ENCODE measurements at places on chromosomes 13 and 19.

- no peak for DNase-seq
Observed at GRCh38 chr19:6446452-6446851, 12.9 kb upstream of the SLC25A41 start.

GRCh38 chr19:40139533-40140287 lies 49.0 kb upstream of the ZNF780A start:
- DNase-seq = no peak

DNA sequence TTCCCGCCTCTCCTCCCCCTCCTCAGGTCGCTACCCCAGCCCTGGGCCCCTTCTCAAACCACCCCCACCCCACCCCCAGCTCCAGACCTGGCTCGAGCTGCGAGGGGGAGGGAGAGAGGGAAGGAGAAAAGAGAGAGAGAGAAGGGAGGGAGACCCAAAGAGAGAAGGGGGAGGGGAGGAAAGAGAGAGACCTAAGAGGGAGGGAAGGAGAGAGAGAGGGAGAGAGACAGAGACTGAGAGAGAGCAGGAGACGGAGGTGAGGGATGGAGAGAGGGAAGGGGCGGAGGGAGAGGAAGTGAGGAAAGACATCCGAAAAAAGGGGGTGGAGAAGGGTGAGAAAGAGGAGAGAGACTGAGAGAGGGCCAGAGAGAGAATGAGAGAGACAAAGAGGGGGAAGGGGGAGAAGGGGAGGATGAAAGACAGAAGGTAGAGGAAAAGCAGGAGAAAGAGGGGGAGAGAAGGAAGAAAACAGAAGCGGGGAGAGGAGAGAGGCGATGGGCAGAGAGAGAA lies 2.0 kb upstream of the SPACA6 start:
- DNase-seq = no peak

DNA sequence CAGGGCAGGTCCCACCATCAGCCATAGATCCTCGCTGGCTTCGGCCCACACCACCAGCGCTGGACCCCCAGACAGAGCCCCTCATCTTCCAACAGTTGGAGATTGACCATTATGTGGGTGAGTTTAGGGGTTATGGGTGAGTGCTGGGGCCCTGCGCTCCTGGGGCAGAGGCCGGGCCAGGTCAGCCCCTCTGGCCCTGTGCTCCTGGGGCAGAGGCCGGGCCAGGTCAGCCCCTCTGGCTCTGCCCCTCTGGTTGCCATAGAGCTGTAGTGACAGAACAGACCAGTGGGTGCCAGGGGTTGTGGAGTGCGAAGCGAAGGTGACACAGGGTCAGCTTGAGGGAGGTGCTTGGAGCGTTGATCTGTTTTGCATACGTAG lies 15.2 kb downstream of the POLD1 start:
- no peak for DNase-seq

GRCh38 chr13:77353995-77354394 lies 27.1 kb upstream of the MYCBP2 start:
- no peak for DNase-seq

DNA sequence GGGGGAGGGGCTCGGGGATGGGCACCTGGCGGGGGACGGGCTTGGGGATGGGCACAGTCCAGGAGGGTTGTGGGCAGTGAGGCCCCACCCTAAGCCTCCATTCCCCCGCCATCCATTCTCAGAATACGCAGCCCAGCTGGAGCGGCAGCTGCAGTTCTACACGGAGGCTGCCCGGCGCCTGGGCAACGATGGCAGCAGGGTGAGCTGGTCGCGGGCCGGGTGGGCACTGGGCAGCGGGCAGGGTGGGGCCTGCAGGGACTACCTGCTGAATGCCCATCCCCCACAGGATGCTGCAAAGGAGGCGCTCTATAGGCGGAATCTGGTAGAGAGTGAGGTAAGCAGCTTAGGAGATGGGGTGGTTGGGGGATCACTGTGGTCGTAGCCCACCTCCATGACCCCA lies 8.3 kb downstream of the PODNL1 start:
- DNase-seq = no peak

- no peak for DNase-seq
Observed at GRCh38 chr19:40768869-40769268, 6.5 kb upstream of the MIA start.

DNA sequence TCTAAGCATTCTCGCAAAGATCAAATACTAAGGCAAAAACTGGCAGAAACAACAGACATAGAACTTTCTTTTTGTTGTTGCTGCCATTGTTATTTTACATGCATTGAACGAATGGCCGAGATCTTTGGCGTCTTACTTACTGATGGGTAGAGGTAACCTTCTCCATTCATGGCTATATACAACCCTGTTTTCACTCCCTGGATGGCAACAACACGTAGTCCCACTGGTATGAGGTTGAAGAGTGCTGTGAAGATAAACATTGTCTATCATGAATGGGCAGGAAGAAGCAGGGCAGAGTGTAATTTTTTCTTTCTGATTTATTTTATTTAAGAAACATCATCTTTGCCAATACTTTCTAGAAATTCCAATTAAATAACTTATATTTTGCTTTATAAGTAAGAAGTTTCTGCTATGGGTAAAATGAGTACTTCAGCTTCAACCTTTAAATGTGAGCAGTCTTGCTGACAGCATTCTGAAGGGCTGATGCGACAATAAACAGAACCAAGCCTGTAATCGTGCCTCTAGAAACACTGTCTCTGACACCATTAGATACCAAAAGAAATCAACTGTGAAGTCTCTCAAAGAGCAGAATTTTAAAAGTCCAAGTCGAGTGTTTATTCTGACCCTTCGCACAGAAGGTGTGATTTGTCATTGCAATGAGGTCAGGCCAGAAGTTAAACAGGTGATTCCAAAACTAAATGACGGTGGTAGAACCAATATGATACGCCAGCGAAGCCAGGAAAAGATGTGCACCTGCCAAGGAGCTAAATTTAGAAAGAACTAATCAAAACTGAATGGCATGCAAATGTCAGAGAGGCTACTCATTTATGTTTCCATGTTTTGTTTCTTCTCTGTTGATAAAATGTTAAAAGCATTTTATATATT lies 416.4 kb downstream of the ITGBL1 start:
- DNase-seq = no peak

GRCh38 chr19:47447470-47448359 lies 24.0 kb downstream of the SLC8A2 start:
- DNase-seq = peak; percentile 45

GRCh38 chr19:28840891-28841290 lies 372.1 kb downstream of the UQCRFS1 start:
- DNase-seq = no peak

GRCh38 chr19:50258918-50259372 lies 55.5 kb downstream of the MYH14 start:
- DNase-seq = no peak

DNA sequence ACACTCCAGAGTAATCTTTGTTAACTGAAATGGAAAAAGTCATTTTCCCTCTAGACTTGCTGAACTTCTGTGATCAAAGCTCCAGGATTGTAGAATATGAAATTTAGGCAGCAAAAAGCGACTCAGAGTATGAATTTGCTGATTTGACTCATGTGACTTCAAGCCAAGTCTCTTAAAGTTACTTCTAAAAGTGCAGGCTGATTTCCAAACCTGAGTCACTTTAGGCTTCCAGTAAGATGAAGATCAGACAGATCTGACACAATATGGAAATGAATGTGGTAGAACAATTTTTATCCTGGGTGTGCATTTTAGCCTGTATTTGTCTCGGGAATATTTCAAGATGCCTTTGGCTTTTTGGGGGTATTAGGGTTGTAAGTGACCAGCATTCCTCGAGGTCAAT lies 151.0 kb upstream of the TMTC4 start:
- no peak for DNase-seq

- no peak for DNase-seq
Observed at GRCh38 chr13:88303605-88304004, 632.4 kb downstream of the SLITRK5 start.

GRCh38 chr13:38147050-38147449 lies 202.6 kb upstream of the UFM1 start:
- DNase-seq = no peak

DNA sequence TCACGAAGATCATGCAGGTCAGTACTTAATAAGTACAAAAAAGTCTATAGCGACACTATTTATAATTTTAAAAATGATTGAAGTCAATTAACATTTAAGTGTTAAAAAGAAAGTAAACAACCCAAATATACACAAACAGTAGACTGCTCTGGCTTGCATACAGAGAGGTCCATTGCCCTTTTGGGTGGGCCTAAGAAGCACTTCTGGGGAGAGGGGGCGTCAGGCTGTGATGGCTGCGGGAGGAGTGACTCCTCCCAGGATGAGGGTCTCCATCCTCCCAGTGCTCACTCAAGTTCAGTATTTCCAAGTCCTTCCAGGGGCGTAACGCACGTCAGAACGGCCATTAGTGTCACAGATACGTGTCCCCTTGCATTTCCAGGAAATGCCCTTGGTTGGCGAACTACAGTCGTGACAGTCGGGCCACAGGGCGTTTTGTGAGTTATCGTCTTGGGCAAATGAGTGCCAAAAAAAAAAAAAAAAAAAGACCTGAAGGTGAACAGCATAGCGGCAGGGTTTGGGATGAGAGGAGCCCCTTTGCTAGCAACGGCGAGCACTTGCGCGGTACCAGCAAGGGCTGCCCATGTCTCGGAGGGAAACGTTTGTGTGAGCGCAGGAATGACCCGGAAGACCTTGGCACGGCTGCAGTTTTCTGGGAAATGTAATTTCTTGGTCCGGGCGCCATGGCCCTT lies at the start of gene SCGB2B2:
TSS of gene SCGB2B2 (minus strand) at position 463 of the 689 bp plus-strand sequence. CDS start 82,596 bp downstream, outside the sequence.
- DNase-seq = no peak

DNA sequence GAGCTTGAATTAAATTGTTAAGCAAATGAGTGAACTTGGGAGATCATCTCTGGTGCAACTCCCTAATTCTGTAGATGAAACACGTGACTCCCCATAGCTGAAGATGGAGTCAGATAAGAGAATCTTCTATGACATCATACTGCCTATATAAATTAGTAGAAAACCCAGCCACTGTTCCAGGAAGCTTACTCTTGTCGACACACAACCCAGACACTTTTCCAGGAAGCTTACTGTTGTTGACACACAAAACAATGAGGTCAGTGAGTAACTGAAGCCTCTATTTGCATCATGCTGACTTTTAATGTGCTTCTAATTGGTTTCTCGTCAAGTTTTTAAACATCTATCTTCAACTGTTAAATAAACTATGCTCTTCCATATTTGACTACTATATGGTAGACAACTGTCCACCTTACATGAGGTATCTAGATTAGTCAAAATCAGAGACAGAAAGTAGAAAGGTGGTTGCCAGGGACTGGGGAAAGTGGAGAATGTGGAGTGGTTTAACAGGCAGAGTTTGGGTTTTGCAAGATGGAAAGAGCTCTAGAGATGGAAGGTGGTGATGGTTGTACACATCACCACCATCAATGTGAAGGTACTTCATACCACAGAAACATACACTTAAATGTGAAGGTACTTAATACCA lies 168.2 kb downstream of the FGF14 start:
- no peak for DNase-seq

GRCh38 chr13:81184556-81185265 lies 843.8 kb upstream of the SPRY2 start:
- DNase-seq = no peak
